Occipital lobe (tissue), 3 donors: ENCODE measurements at places on chromosomes 1 and 21. TPM values are rescaled to one million over a fixed set of nuclear protein-coding genes. Genes with fewer than 3 reads are reported as not detected.

DIO1 gene
- total RNA-seq, result not detected

HSD11B1 gene
- not detected for total RNA-seq

PEA15 gene
- total RNA-seq, result 99.0 TPM

ADGRL4 gene
- total RNA-seq, result 3.1 TPM

BRINP2 gene
- 15.0 TPM for total RNA-seq

FOXD2 gene
- total RNA-seq, result 0.31 TPM

KCTD3 gene
- total RNA-seq, result 69.9 TPM

RGS2 gene
- 23.2 TPM for total RNA-seq

CNR2 gene
- total RNA-seq, result not detected

KRTAP10-10 gene
- not detected for total RNA-seq

CHI3L2 gene
- 0.47 TPM for total RNA-seq

OR2L2 gene
- 1.4 TPM for total RNA-seq

RNU1-2 gene
- total RNA-seq, result under 0.01 TPM

PPM1J gene
- 4.4 TPM for total RNA-seq

PDPN gene
- 5.9 TPM for total RNA-seq

MNDA gene
- total RNA-seq, result 4.2 TPM

DNA sequence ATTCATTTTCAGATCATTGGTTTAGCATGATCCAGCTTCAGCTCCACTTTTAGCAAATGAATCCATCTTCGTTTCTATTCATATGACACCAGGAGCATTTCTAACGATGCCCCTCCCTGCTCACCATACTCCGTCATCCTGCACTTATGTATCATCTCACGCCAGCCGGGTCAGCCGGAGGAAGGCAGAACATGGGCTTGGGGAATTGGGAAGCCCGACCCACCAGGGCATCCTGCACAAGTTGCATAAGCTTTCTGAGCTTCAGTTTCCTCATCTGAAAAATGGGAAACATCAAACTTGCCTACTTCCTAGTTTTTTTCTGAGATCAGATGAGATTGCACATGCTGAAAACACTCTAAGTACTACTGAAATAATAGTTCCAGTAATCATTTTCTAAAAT, 194.7 kb downstream of the AK5 start:
- DNase-seq, result no peak

DNA sequence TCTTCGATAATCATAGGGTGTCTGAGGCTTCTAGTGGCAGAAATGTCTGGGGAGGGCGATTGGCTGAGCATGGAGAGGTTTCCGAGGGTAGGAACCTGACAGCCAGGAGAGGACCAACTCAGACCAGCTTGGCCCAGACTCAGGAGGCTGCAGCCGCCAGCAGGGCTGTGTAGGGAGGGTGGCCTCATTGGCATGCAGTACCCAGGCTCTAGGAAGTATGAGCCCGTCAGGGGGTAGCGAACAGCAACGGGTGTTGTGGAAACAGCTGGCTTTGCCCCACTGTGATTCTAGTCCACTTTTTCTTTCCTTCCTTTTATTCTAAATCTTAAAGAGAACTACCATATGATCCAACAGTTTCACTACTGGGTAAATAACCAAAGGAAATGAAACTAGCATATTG, 103.3 kb downstream of the DIRAS3 start:
- DNase-seq, result no peak

- no peak for DNase-seq
Measured at GRCh38 chr1:54619749-54620148, 3.6 kb downstream of the FAM151A start.

DNA sequence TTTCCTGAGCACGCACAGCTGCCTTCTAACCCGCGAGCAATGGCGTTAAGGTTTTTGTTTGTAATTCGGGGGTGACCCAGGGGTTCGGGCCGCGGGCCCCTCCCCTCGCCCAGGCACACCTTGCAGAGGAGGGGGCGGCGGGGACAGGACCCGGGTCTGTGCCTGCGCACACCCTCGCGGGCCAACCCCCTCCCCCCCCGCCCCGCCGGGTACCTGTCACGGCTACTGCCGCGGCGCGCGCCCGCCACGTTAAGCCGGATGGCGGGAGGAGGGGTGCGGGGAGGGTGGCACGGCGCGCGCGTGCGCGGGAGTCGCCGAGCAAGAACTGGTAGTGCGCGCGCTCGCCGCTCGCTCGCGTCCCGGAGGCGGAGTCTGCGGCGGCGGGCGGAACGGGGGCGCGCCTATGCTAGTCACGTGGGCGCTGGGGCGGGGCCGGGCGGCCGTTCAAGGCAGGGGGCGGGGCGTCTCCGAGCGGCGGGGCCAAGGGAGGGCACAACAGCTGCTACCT, at the start of gene TPTE:
TSS of gene TPTE (plus strand) at position 493 of the 508 bp plus-strand sequence. CDS start 17,141 bp downstream, outside the sequence.
- DNase-seq, result no peak

GRCh38 chr1:43511394-43511793, 19.3 kb upstream of the PTPRF start:
- no peak for DNase-seq

- DNase-seq, result peak; percentile 1
Measured at GRCh38 chr1:113057006-113057405, 16.0 kb upstream of the LRIG2 start.

- no peak for DNase-seq
Measured at GRCh38 chr1:223820971-223821370, 24.8 kb downstream of the TP53BP2 start.

DNA sequence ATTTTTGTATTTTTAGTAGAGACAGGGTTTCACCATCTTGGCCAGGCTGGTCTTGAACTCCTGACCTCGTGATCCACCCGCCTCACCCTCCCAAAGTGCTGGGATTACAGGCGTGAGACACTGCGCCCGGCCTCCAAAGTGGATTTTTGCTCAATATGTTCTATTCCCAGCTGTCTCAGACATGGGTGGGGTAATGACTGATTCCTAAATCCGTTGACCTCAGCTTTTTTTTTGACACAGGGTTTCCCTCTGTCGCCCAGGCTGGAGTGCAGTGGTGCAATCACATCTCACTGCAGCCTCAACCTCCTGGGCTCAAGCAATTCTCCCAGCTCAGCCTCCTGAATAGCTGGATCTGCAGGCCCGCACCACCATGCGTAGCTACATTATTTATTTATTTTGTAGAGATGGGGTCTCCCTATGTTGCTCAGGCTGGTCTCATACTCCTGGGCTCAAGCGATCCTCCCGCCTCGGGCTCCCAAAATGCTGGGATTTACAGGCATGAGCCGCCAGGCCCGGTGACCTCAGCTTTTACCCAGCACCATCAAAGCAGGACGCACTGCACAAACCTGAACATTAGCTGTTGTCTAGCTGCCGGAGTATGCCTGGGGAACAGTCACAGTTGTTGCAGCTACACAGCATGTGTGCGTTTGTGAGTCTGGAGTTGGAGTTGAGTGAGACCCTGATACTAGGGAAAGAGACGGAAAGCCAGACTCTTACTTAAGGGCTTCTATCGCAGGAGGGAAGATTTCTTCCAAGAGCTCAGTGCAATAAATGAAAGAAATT, 43.7 kb upstream of the PSEN2 start:
- DNase-seq, result no peak

DNA sequence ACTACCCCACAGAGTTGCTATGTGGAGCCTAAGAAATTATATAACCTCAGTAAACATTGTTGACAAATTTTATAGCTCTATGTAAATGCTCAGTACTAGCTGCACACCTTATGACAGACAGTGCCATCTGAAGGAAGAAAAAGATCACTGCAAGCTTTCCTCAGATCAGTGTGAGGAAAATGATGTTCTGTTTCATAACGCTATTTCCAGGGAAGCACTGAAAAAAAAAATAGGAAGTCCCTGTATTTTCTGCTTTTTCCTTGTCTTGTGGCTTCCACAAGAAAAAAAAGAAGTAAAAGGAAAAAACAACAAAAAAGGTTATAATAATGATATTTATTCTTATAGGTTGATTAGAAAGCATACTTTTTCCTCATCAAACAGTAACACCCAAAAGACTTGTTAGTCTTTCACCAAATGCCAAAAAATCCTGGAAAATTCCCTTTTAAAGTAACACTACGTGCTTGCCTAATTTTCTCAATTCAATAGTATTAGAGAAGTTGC, 23.2 kb downstream of the LYST start:
- DNase-seq, result no peak

DNA sequence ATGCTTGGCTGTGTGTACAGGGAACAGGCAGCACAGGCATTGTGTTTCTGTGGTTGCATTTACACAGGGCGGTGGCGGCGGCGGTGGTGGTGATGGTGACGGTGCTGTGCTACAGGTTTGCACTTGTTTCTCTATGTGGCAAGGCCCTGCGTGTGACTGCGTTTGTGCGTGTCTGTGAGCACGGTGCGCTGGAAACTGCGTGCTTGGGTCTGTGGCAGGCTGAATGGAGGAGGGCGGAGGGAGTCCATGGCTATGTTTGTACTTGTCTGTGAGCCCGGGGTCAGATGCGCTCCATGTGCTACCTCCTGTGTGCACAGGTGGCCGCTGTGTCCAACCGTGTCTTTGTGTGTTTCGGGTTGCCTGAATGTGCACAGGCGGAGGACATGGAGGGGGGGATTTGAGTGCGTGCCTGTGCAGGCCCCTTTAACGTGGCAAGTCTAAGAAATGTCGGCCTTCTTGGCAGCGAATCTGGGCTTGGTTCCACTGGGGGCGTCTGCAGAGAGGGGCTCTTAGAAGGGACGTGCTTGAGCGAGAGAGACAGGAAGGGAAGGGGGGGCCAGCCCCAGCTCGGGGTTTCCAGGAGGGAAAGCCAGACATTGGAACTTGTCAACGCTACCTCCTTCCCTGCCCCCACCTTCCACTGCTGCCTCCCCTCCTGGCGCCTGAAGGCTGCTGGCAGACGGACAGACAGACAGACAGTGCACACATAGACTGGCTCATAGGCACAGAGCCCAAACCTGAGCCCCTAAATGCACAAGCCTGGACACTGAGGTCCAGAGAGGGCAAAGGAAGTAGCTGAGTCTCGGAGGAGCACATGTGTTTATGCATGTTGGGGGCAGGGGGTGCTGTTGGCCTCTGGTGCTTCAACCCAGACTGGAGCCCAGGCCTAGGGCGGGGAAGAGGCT, 32.7 kb upstream of the WASF2 start:
- DNase-seq, result peak; percentile 69

DNA sequence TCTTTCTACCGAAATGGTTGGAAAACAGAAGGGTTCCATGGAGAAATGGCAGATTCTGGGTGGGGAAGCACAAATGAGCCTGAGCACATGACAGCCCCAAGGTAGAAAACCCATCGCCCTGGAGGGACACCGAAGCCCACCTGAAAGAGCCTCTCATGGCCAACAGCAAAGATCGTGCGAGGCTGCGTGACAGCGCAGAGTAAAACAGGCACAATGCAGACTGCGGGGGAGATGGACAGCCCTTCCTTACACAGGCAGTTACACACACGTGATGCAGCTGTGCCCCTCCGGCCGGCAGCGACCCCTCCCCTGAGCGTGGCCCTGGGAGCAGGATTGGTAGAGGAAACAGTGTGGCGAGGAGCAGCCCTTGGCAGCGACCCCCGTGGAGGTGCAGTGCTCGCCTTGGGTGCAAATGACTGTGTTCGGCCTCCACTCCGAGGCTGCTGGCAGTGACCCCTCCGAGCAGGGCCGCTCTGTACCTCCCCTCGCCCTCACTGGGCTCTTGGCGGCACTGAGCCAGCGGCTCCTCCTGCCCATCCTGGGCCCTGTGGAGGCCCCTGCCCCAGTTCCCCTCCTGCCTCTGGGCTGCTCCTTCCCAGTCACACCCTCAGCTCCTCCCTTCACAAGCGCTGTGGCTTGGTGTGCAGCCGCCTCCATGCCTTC, 120.9 kb upstream of the COL6A1 start:
- DNase-seq, result no peak

DNA sequence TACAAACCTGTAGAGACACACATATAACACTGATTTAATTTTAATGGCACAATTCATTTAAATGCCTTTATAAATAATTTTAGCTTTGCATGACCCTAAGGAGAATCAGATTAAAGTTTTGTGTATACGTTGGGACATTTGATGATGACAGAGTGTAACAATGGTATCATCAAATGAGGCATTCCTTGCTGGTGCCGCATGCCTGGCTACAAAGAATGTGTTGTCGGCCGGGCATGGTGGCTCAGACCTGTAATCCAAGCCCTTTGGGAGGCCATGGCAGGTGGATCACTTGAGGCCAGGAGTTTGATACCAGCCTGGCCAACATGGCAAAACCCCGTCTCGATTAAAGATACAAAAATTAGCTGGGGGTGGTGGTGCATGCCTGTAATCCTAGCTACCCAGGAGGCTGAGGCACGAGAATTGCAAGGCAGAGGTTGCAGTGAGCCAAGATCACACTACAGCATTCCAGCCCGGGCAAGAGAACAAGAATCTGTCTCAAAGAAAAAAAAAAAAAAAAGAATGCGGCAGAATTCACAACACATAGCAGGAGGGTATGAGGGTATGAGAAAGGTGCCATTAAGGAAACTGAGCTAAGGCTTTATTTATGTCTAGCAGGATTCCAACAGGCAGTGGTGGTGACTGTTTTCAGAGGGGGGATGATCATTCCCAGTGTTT, 58.9 kb downstream of the PTPN14 start:
- DNase-seq, result no peak

DNA sequence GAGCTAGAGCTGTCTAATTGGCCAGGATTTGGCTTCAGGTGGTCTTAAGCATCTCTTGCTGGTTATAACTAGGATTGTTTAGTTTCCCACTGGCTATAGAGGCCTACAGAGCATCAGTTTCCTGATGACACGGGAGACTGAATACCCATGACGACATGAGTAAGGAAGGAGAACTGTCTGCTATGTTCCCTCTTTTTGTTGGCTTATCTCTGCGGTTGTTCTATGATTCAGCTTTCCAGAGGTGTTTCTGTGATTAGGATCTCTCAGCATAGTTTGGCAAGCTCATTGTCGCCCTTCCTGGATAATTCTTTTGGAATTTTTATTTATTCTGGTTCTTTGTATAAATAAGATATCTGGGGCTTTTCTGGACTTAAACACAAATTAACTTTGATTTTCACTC, 163.4 kb downstream of the OLFM3 start:
- no peak for DNase-seq

- no peak for DNase-seq
Measured at GRCh38 chr21:45403133-45403824, 1.7 kb upstream of the COL18A1 start.

DNA sequence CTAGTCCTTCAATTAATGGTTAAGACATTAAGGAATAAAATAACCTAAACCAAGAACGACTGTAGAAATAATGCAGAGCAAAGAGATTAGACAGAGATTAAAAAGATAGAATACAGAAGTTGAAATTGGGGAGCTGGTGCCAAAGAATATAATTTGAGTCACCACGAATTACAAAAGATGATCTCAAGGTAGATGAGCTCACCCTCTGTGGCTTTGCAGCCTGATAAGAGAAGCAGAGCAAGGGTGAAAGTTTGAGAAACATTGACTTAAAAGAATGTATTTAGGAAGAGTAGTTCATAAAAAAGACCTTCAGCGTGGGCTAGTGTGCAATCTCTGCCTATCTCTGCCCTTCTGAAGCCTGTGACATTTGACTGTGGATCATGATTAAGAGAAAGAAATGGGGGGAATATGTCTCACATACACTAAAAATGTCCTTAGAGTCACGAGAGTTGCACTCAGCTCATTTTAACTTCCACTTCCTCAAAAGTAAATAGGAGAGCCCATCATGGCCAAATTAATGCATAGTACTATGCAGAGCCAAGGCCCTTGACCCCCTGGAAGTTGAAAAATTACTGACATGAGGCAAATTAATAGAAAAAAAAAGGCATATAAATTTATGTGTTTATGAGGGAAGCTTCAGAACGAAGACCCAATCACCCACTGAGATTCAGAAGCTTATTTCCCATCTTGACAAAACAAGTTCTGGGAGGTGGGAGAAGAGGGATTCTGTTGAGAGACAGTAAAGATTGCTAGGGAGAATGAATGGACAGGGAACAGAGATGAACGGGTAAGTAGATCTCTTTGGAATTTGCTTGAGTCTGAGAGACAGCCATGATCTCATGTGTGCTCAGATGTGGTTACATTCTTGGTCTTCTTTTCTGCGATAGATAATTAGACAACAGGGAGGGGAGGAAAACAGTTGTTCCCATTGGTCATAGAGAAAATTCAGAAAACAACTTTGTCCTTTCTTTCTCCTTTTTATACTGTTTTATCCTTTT, 395.4 kb upstream of the LRRC7 start:
- DNase-seq, result no peak
